NCI-H2227 treated with DMSO at 0.1 percent for 48 hours (cell line): ENCODE measurements at places on chromosomes 1 and 21.

DNA sequence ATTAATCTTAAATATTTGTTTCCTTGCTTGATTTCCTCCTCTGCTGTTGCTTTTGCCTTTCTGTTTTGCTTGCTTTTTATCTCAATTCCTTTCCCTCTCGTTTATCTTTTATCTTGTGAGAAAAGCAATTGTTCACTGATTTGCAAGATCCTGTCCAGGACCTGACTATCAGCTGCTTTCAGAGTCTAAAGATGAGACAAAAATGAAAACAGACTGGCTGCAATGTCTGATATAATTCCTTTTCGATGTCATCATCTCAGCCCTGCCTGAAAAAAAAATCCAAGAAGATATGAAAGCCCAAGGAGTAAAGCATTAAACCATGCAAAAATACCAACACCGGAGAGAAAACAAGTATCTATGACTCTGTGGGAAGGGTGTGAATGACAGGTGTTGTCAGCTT lies 225.5 kb downstream of the PATJ start:
- no peak for DNase-seq

DNA sequence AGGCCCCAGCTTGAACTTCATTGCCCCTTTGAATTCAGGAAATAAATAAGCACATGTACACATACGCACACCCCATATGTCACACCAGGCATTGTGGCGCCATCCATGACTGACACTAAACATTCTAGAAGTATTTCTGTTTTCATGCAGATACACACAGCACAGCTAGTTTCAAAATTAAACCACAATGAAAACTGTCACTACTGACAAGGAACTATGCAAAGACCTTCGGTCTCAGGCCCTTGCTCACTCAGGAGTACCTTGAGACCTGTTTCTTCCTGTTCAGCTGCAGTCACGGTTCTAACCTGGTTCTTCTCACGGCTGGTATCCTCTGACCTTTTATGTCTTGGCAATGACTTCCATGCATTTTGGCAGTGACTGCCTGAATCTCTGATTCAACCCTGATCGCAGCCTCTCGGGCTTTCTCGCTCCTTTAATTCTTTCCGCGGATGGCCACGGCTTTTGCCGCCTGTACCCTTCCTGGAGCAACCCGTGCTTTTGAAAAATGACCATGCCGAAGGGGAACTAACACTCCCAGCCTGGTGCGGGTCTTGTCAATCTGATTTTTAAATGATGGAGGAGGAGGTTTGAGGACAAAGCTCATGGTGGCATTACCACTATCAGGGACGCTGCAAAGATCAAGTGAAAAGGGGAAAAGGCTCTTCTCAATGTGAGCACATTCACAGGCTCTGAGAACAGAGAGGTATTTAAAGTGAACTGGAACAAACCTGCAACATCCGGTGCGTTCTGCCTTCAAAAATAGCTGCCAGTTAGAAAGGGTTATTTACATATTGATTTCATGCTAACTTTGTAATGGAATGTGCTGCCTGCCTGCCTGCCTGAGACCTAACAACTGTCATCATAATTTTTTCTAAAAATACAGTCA lies 384.6 kb downstream of the RRAGC start:
- DNase-seq: no peak

- DNase-seq: no peak
Measured at GRCh38 chr1:220652995-220653394, 37.2 kb upstream of the C1orf115 start.

DNA sequence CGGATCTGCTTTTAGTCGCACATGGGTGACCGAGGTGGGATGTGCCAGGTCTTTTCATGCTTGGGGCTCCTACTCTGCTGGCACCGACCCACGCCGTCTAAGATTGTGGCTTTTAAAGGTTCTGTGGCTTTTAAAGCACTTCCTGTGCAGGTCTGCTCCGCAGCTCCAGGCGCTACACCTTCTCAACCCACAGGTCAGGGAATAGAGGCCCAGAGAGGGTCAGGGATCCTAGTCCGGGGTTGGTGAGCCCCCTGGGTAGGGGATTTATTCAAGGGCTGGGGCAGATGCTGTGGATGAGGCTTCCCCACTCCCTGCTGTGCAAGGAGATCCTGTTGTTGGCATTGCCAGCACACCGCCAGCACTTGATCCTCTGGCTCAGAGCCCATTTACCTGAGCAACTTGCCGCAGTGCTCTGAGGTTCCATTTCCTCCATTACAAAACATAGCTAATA lies 212.8 kb upstream of the RAB4A start:
- DNase-seq: no peak

GRCh38 chr1:19397217-19397945 lies 85.3 kb downstream of the SLC66A1 start:
- DNase-seq: no peak

- DNase-seq: peak; percentile 86
Measured at GRCh38 chr1:69567652-69568420, at the start of gene LRRC7. Gene LRRC7 (plus strand): TSS chr1:69567922. CDS start chr1:69568640, 718 bp downstream.

DNA sequence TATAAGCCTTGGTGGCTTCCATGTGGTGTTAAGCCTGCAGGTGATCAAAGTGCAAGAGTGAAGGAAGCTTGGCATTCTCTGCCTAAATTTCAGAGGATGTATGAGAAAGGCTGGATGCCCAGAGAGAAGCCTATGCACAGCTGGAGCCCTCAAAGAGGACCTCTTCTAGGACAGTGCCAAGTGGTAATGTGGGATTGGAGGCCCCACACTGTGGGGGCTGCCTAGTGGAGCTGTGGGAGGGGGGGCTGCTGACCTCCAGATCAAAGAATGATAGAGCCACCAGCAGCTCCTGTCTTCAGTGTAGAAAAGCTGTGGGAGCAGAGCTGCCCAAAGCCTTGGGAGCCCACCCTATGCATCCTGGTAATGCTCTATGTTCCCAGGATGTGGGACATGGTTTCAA lies 1512.7 kb upstream of the TPTE start:
- no peak for DNase-seq
